ENCODE measurements at places on chromosomes 2 and 18. TPM values are rescaled to one million over a fixed set of nuclear protein-coding genes. Genes with fewer than 3 reads are reported as not detected.

DNA sequence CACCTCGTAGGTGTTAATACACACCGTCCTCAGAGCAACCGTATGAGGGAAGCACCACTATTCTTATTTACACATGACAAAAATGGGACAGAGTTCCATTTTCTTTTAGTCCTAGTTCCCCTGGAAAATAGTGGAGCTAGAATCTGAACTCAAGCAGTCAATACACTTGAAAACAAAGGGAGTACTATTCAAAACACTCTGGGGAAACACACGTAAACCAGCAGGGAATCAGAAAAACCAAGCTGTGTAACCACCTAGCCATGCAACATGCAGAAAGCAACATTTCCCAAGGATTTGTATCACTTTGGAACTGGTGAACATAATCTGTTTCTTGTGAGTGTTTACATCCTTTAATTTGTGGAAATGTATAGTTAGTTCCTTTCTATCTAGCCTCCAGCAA lies 208.2 kb downstream of the UBE2E3 start:
- DNase-seq, result no peak

DNA sequence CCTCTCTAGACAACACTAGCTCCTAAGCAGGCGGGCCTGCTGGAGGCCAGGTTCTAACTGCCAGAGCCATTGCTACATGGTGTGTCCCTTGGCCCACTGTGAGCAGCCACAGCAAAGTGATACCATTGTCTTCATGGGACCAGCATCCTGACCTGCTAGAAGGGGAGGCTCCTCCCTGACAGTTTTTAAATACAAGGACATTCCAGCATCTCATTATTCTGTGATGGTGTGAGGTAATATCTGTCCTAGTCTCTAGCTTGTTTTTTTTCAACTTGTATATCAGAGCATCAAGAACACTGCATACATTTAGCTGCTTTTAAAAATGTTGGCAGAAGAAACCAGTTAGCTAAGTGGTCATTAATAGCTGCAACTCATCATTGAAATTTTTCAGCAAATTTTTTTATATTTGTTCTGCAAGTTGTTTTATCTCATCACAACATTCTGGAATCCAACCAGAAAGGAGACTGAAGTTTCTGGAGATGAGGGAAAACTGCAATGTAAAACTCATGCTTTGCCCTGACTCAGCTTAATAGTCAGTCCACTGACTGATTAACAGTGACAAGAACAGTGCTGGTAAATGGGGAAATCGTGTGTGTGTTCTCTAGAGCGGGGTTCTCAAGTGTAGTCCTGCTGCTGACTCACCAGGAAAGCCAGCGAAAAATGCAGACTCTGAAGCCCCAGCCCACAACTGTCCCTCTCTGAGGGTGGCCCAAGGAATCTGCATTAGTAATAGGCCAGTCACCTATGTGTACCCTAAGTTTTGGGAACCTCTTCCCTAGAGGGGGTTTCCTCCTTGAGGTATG lies 17.8 kb downstream of the MAPRE3 start:
- DNase-seq, result no peak

- no peak for DNase-seq
Measured at GRCh38 chr2:161703863-161704262, 79.6 kb downstream of the SLC4A10 start.

DNA sequence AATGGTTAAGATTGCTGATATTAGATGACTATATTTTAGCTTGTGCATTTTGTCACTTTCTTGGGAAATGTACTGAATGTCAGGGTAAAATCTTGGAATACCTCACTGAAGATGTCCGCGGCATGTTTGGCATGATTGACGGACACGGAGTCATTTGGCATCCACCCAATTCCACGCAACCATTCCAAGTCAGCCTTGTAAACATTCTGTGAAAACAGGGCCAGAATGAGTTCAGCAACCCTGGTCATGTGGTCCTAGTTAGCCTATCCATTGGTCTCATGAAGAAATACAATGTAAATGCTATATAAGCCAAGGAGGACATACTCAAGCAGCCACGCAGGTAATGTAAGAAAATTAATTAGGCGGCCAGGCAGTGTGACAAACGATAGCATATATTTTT lies 159.5 kb downstream of the RIF1 start:
- no peak for DNase-seq

GRCh38 chr2:4358837-4359236 lies 655.5 kb downstream of the DCDC2C start:
- no peak for DNase-seq

- DNase-seq, result no peak
Measured at GRCh38 chr2:203683932-203684556, 22.4 kb upstream of the CD28 start.

DNA sequence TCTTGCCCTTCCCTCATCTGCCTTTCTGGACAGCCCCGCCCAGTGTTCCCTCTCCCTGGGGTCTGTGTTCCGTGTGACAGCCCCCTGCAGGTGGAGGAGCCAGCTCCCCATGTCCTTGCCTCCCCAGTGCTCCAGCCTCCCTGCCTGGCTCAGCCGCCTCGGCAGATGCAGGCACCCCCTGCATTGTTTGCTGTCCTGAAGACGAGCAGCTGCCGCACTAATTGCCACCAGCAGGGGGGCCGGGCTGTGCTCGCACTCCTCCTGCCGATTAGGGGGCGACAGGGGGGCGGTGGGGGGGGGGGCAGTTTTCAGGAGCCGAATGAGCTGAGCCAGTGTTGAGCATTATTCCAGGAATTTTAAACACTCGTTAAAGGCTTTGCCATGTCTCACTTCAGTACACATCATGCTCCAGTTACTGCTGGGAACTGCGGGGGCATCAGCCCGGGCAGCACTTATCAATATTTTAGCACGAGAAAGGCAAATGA lies 23.3 kb downstream of the SIX3 start:
- DNase-seq, result no peak

GRCh38 chr18:9708434-9709303 lies 568 bp downstream of the RAB31 start:
- no peak for DNase-seq

DNA sequence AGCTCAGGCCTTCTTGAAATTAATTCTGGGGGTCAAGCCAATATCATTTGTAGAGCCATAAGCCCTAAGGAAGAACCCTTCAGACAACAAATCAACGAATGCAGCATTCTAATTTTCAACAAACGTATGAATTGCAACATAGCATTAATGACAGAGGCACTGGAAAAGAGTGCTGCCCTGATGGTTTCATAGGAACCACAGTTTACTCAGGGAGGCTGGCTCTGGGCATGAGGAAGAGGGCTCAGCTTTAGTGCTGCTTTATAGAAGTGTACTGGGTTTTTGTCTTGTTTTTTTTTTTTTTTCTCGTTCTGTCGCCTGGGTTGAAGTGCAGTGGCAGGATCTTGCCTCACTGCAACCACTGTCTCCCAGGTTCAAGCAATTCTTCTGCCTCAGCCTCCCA lies 36.1 kb upstream of the CAB39 start:
- no peak for DNase-seq

DNA sequence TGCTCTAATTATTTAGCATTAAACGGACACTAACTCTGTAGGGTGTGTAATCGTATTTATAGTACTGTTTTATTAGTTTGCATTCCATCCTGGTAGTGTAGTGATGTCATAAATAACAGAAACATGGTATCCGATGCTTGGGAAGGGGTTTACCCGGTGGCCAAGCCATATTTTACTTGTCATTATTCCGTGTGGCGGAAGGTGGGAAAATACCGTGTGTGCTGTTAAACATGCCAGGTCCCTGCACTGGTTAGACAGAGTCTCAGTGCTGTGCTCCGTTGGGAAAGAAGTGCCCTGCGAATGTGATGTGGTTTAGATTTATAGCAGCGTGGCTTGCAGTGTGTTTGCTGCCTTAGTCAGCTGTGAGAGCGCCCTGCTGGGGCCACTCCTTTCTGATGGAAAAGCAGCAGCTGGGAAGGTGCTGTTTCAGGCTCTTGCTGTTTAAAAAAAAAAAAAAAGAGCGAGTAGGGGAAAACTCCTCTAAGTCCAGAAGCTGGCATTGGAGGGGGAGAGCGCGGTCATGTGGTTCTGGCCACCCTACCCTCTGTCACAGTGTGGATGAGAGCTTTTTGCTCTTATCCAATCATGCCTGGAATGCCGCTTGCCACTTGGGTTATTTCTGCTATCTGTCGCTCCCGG lies 211.0 kb downstream of the NEDD4L start:
- no peak for DNase-seq

GRCh38 chr18:60421356-60422118 lies 49.0 kb upstream of the MC4R start:
- DNase-seq, result no peak

GRCh38 chr18:38006541-38006940 lies 440.9 kb upstream of the CELF4 start:
- no peak for DNase-seq

DNA sequence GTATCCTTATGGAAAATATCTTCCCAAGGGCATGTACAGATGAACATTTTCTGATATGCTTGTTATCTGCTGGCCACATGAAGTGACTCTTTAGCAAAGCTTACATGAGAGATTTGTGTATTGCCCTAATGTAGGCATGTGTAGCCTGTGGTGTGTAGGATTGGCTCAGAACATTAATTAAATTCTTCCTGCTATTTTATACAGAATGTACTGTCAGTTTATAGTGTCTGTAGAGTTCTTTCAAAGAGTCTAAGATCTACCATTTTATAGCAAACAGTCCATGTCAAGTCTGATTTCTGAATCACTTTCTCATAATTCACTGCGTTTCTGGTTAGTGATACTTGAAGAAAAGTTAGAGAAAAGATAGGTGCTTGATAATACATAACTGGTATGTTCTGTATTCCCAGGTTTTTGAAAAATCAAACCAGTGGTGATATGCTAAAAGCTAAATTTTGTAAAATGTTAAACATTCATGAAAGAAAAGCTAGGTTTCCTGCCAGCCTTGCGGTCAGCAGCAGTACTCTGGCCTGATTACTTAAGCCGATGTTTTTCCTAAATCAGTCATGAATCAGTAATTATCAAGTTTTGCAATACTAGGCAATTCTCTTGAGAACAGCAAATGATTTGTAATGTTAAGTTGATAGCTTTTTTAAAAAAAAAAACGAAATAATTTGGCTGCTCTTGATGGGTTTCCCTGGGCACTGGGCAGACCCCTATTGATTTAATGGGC lies 30.9 kb upstream of the EFEMP1 start:
- no peak for DNase-seq

DNA sequence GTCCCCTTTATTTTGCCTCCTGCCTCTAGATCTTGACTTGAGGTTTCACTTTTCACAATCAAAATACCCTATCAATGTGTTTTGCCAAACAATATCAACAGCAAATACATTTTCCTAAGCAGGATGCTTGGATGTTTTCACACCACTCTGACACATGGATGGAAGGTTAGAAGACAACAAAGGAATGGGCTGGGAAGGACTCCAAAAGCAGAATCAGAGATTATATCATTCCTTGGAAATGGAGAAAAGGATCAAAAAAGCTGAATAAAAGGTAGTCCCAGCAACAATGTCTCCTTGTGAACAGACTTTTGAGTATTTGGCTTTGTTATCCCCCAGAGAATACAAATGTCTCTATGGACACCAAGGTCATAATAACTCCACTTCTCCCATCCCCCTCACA lies 170.8 kb downstream of the ETAA1 start:
- no peak for DNase-seq

DNA sequence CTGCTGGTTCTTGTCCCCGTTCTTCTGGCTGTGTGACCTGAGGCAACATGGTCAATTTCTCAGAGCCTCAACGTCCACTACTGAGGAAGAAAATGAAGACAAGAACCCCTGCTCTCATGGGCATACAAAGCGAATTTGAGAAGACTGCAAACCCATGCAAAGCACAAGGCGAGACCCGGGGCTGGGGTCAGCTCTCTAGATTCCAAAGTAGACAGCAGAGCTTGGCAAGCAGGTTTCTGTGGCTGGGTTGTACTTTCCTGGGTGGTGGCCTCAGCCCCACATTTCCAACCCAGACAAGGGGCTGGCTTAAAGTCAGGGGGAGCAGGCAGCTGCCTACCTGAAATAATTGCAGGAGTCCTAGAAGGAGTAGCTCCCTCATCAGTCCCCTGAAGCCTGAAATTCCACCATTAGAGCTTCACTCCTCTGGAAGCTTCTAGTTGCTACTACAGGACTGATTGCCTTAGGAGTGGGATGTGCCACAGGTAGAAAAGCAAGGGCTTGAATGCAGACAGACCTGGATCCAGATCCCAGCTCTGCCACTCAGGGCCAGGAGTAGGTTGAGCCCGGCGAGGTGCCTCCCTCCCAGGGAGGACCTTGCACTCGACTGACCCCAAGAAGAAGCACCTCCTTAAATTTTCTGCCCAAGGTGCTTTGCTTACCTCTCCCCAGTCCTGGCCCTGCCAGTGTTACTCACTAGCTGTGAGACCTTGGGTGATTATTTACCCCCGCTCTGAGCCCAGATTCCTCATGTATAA lies 127.6 kb downstream of the CLIP4 start:
- no peak for DNase-seq

- DNase-seq, result no peak
Measured at GRCh38 chr18:77035380-77036187, 97.0 kb downstream of the MBP start.

- DNase-seq, result no peak
Measured at GRCh38 chr2:46012618-46013240, 284.5 kb upstream of the EPAS1 start.

GRCh38 chr2:33375054-33375453 lies 101.4 kb upstream of the RASGRP3 start:
- no peak for DNase-seq

Gene PCARE
- 0.25 TPM for polyA plus RNA-seq

Gene GBX2
- not detected for polyA plus RNA-seq

Gene COL4A4
- 0.09 TPM for polyA plus RNA-seq

Gene ALPG
- not detected for polyA plus RNA-seq

Gene MSH6
- polyA plus RNA-seq, result 38.1 TPM

Gene TBR1
- polyA plus RNA-seq, result not detected

Gene BCL2
- 13.1 TPM for polyA plus RNA-seq

Gene CHRNA1
- 158 TPM for polyA plus RNA-seq

Gene GPR55
- 0.04 TPM for polyA plus RNA-seq

Gene XDH
- polyA plus RNA-seq, result not detected

Gene CBLN2
- polyA plus RNA-seq, result not detected
